ENCODE measurements at places on chromosomes 16 and 17.

DNA sequence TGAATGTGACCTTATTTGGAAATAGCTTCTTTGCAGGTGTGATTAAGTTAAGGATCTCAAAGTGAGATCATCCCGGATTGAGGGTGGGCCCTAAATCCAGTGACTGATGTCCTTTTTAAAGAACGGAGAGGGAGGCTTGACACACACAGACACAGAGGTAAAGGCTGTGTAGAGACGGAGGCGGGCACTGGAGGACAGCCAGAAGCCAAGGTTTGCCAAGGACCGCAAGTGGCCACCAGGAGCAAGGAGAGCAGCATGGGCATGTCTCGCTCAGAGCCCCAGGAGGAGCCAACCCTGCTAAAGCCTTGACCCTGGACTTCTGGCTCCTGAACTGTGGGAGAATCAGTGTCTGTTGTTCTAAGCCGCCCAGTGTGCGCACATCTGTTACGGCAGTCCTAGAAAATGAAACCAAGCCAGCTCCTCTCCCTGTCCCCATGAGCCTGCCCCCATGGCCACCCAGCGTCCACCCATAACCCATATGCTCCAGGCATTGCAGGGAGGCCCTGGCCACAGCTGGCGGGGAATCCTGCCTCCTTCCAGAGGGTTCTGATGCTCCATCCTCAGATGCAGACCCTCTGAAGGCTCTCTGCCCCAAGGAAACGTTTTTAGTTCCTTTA is 15.2 kb downstream of the CNGB1 start:
- DNase-seq: no peak

DNA sequence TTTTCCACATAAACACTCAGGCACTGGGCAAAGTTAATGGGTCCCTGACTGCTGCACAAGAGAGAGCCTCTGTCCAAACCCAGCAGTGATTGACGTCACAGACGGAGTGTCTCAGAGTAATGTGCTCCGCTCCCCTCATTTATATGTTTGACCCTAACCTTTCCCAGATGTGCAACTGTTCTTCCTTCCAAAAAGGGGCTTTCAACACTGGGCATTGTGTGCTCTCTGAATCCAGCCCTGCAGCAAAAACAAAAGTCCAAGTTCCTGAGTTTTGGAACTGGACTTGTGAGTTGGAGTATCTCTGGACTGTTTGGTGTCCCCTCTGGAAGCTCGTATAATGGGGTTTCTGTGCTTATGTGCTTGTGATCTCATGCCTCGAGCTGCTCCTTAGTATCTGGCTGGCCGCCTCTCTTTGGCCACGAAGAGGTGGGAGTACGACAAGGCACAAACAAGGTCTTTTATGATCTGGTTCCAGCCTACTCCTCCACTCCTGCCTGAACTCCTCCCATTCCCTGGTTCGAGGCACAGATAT is 76.4 kb upstream of the SMIM36 start:
- DNase-seq: no peak

GRCh38 chr16:283033-283805 is at the start of gene PDIA2:
TSS of gene PDIA2 (plus strand) at chr16:283164. CDS start at chr16:283170, 6 bp downstream.
- DNase-seq: no peak

GRCh38 chr17:2689411-2690164 is 22.0 kb downstream of the CLUH start:
- no peak for DNase-seq

- no peak for DNase-seq
These were observed 267.1 kb upstream of the TNRC6C start for GRCh38 chr17:77691216-77692085.

- DNase-seq: no peak
These were observed 5.2 kb downstream of the METRNL start for GRCh38 chr17:83084621-83085056.

- DNase-seq: no peak
These were observed 16.5 kb upstream of the SPNS3 start for GRCh38 chr17:4417129-4417667.

DNA sequence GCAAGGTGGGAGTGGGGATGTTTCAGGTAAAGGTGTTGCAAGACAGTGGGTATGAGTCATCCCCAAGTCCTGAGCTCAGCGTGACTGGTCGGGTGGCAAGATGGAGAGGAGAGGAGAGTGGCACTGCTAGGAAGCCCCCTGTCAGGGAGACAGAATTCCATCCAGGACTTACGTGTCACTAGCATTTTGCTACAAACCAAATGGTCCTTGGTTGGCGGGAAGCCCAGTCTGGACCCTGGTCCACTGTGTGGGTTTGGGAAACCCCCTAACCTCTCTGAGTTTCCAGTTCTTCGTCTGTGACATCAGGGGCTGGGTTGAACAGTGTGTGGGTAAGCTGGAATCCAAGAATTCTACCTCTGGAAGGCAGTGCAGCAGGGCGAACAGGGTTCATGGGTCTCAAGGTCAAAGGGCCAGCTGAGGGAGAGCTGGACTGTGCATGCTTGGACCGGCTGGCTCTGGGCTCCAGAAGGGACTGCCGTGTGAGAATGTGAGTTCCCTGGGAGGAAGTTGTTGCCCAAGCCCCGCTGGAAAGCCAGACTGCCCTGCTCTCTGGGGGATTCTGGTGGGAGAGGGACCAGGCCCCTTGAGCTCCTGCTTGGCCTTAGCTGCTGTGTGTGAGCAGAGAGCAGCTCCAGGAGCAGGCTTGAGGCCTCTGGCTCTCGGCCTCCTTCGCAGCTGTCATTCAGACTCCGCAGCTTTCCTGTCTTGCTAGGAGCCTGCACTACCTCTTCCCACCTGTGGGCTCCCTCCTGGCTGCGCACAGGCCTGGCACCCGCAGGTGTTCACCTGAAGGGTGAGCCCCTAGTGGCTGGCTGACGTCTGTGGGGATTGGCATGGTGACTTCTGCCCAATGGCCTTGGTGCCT is 84.6 kb downstream of the NT5M start:
- peak; percentile 34 for DNase-seq

GRCh38 chr17:35213412-35213940 is 19.3 kb upstream of the SLC35G3 start:
- no peak for DNase-seq

DNA sequence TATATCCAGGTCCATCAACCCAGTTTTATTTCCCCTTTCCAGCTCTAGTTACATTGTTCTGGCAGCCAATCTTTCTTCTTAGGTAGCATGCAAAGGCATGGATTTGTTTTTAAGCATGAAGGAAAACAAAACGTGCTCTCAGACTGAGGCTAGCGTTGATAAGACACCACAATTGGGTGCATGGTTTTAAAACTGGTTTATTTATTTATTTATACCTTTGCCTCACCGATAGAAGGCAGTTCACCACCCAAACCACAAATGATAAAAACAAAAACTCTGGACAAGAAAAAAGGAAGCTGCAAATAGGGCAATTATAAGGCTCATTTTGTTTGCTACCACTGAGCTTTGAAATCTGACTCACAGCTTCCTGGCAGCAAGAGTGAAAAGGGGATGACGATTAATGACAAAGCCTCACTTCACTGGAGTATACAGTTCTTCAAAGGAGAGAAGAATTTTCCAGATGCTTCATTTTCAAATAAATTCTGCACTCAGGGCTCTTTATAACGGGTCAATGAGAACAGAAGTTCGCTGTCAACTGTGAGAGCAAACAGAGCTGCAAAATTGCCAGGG is 278.4 kb upstream of the IRX5 start:
- DNase-seq: no peak

DNA sequence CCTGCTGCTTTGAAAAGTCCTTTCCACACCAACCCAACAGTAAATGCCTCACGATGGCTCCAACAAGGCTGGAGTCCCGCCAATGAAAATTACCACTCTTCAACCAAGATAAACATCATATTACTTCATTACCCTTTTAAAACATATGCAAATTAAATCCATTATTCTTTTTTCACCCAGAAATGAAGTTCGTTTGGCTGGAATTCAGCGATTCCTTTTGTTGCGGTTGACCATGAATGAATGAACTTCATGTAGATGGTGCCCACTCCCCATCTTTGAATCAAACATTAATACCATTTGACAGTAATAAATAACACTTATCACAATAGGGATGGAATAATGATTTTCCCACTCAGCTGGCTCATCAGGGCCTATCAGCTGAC is 211.5 kb upstream of the TOX3 start:
- no peak for DNase-seq

- DNase-seq: no peak
These were observed 96.2 kb downstream of the BANP start for GRCh38 chr16:88047462-88047861.

DNA sequence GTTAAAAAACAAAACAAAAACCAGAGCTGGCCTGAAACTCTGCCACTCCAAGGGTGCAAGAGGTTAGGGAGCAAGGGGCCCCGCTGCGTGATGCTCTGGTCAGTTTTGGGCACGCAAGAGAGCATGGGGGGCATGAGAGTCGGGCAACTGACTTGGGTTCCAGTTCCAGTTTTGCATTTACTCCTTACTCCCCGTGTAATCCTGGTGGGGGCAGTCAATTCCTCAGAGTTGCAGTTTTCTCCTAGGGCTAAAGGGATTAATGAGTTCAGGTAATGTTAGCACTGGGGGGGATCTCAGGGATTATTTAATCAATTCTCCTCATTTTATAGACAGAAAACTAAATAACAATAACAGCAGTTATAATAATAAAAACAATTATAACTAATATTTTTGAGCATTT is 72.9 kb upstream of the PMFBP1 start:
- DNase-seq: no peak

- no peak for DNase-seq
These were observed 24.5 kb downstream of the GPR142 start for GRCh38 chr17:74391771-74392170.

GRCh38 chr17:16381496-16381820 is 567 bp downstream of the UBB start:
- no peak for DNase-seq

DNA sequence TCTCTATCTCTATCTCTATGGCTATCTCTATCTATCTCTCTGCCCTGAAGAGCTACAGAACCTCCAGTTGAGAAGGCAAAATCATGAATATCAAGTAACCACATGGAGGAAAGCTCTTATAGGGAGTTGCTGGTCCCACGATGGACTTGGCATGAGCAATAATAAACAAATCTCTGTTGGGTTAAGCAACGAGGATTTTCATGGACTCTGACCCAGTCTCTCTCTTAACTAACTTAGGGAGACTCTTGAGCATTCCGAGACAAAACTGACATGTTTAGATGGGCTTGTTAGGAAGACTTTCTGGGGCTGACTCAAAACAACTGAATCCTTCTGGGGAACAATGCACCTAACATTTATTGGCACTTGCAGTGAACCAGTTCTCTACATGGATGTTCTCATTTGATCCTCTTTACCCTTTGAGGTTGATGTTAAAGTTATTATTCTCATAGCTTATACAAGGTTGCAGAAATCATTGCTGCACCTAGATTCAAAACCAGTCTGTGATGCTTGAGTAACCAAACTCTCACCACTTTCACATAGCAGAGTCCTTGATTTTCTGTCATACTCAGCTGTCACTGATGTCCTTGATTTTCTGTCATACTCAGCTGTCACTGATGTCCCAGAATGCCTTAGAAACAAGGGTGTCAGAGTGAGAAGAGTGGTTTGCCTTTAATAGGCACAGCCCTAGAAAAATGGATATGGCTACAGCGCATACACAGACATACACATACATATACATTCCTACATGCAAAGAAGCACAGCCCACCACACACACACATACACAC is 354.6 kb upstream of the MAF start:
- no peak for DNase-seq

DNA sequence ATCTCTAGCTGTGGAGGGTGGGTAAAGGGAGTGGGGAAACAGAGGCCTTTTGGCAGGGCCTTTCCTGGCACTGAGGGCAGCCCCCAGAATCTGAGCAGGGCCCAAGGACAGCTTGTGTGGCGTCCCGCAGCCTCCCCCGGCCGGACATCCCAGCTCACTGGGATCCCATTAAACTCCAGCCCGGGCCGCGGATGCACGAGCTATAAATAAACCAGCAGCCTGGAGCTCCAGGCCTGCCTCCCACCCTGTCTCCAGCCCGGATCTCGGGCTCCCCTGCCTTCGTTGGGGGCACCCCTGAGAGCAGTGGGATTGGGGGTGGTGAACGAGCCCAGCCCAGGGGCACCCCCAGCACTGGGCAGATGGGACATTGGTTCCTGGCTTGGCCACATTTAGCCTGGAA is 13.8 kb upstream of the AATK start:
- no peak for DNase-seq

DNA sequence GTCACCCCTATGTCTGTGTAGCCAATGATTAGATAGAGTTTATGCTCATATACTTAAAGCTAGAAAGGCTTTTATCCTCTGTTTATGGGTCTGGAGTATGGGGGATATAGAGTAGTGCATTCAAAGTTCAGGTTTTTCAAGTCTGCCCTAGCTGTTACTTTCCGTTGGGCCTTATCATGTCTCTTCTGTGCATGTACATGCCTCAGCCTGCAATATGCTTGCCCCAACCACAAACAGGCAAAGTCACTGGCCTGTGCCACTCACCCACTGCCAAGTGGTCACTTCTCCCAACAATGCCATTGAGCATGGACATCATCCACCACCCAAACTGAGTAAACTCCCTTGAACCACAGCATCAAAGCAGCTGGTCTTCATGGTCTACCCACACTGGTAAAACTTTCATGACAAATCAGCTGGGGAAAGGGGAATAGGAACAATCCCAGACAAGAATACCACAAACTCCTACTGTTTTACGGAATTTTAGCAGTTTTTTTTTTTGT is 70.3 kb upstream of the C17orf78 start:
- DNase-seq: no peak

DNA sequence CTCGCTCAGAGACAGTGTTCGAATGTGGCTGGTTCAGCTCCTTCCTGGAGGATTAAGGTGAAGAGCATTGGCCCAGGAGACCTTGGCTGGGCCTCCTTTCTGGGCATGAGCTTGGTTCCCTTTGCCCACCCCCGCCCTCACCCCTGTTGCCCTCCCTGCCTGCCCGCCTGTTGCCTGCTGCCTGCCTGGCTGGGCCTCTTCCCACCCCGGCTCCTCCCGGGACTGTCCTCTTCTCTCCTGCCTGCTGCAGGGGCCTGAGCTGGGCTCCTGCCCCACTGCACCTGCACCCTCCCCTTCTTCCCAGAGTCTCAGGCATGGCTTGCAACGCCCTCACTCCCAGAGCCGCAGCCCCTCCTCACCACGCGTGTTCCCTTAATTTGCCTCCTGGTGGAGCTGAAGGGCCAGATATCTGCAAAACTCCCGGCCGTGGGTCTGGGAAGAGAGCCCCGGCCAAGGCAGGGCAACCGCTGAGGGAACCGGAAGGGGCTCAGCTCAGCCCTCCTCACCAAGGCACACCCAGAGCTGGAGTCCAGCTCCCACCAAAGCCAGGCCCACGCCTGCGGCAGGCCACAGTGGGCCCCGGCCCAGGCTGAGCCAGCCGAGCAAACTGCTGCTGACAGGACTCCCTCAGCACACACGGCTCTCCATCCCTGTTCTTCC is 31.2 kb downstream of the MNT start:
- no peak for DNase-seq

- no peak for DNase-seq
These were observed 294.2 kb upstream of the C16orf82 start for GRCh38 chr16:26772503-26772902.

- DNase-seq: peak; percentile 37
These were observed 630 bp downstream of the GRB2 start for GRCh38 chr17:75404731-75405364.

DNA sequence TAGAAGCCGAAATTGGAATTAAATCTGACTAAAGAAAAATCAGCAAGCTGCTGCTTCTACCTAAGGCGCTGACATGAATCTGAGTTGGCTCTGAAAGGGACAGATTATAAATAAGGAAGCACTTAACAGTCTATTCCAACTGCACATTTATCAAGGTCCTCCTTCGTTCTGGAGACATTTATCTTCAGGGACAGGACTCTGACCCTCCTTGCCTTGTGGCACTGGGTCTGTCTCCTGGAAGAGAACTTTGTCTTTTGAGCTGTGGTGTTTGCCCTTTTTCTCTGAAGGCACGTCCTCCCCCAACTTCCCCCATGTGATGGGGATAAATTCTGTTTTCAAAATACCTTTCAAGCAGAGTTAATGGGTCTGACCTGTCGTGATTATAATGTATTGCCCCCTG is 47.0 kb upstream of the MARCHF10 start:
- no peak for DNase-seq

Measured in hematopoietic multipotent progenitor cell treated with erythropoietin and hydrocortisone succinate and interleukin-3 and kit ligand, for 15 days (in vitro differentiated cells).